ENCODE measurements at places on chromosomes 12 and 14.

- DNase-seq = no peak
These were observed 74.3 kb downstream of the NCOR2 start for GRCh38 chr12:124492879-124493808.

DNA sequence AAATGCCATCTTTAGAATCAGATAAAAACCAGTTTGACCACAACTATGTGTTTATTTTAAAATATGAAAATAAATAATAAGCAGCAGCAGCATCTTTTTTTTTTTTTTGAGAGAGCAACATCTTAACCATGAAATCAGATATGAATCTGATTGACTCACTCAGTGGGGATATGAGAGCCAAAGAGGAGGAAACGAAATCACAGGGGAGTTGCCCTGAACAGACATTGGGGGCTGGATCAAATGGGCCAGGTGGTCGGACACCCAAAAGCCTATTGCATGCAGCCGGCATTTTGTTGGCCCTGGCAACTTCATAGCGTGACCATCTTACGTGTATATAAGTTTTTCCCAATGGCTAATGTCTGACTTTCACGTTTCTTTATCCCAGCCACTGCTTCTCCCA is 321.1 kb downstream of the NPAS3 start:
- DNase-seq = no peak

GRCh38 chr12:117680312-117680711 is 288.5 kb downstream of the KSR2 start:
- no peak for DNase-seq

GRCh38 chr12:3274664-3275063 is 197.5 kb downstream of the TSPAN9 start:
- no peak for DNase-seq

- no peak for DNase-seq
These were observed 106.4 kb downstream of the EFCAB11 start for GRCh38 chr14:89848165-89848564.

GRCh38 chr12:95151821-95152220 is 65.4 kb downstream of the FGD6 start:
- DNase-seq = no peak

- no peak for DNase-seq
These were observed 587.7 kb downstream of the RPL10L start for GRCh38 chr14:46063872-46064271.

GRCh38 chr14:29796853-29797252 is 130.8 kb downstream of the PRKD1 start:
- no peak for DNase-seq

- DNase-seq = peak; percentile 34
These were observed at the start of gene DTX3 for GRCh38 chr12:57604454-57604991. Gene DTX3 (plus strand): TSS chr12:57604824. CDS start chr12:57606518, 1,694 bp downstream.

DNA sequence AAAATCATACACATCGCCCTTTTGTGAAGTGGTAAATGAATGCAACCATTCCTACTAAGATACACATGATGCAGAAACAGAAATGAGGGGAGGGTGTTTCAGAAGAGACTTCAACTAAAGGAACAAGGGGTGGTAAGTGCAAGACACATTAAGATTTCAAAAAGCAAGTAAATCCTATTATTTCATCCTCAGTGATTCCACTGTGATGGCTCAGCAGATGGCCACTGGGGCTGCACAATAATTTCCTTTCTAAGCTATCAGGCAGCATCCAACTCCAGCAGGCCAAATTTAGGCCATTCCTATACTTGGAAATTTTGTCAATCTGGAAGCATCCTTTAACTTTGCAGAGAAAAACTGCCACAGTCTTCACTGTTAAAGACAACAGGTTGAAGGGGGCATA is 272.4 kb downstream of the NELL2 start:
- no peak for DNase-seq

- DNase-seq = no peak
These were observed 163.6 kb upstream of the GSC start for GRCh38 chr14:94933486-94933885.

DNA sequence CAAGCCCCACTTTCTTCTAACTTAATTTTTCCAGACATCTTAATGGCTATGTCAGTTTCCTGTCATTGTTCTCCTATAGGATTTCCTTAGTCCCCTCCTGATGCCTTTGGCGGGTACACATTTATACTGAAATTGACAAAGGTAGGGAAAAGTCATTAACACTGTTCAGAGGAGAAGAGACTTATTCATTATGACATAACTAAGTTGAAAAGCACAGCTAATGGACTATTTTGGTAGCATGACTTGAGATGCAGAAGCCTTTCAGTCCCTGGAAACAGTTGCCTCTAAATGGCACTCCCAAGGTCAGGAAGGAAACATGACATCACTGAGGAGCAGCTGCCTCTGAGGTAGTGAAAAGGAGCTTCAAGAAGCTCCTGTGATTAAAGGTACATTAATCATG is 317.5 kb upstream of the KITLG start:
- no peak for DNase-seq

DNA sequence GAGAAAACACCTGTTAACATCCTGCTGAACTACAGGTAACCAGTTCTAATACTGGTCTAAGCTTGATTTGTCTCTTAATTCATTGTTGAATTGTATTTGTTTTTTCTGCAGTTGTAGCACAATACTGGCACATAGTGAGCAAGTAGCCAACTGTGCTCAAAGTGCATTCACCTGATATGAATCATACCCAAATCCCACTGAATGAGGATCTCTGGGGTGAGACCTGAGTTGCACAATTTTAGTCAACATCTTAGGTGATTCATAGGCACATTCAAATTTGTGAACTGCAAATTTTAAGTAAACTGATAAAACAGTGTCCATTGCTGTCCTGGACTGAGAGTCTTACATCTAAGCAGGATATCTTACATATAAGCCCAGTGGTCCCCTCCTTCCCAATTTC is 12.8 kb downstream of the KCNC2 start:
- no peak for DNase-seq

- DNase-seq = no peak
These were observed 48.4 kb downstream of the CSRP2 start for GRCh38 chr12:76830436-76830835.

DNA sequence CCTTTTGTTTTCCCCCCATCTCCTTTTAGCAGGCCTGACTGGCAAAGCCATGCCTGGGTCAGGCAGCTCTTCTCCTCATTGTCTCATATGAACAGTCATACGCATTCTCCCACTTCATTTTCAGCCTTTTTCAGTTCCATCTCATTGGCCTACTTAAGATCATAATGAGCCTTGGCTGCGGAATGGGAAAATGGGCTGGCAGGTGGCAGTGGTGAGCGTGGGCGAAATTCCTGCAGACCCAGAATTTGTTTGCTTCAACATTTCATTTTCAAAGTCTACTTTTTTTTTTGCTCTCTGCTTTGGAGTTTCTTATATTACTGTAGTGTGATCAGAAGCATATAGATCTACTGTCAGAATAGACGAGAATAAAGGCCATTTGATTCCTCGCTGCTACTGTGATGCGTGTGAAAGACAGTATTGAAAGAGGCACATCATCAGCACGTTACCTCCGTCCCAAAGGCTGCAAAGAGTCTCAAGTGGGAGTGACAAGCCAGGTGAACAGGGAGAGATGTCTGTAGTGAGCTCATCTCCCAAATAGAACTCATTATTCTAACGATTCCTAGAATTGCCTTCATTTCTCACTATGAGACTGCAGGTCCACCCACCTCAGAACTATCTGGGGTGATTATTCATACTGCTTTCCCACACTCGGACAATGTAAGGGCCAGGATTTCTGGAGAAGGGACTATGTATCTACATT is 73.7 kb downstream of the TBK1 start:
- no peak for DNase-seq

DNA sequence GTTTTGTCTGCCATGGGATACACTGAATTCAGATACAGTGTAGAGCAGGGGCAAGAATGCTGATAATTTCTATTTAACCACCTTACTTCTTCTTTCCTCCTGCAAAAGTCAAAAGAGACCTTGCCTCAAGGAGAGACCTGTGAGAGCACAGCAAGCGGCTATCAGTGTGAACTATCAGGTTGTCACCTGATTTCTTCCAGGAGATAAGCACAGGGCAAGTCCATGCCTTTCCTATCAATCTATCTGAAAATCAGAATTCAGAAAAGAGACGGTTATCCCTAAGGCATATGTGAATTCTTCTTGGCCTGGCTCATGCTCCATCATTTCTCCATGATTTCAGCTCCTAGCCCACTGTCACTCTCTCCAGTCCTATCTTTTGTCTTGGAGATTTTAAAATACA is 128.9 kb upstream of the CCND2 start:
- DNase-seq = no peak

DNA sequence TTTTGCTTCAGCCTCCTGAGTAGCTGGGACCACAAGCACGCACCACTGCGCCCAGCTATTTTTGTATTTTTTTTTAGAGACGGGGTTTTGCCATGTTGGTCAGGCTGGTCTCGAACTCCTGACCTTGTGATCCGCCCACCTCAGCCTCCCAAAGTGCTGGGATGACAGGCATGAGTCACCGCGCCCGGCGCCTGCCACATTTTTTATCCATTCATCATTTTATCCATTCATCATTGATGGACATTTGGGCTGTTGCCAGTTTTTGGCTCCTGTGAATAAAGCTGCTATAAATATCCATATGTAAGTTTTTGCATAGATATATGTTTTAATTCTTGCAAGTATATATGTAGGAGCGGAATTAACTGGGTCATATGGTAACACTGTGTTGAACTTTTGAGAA is 79.5 kb downstream of the DAAM1 start:
- DNase-seq = no peak

DNA sequence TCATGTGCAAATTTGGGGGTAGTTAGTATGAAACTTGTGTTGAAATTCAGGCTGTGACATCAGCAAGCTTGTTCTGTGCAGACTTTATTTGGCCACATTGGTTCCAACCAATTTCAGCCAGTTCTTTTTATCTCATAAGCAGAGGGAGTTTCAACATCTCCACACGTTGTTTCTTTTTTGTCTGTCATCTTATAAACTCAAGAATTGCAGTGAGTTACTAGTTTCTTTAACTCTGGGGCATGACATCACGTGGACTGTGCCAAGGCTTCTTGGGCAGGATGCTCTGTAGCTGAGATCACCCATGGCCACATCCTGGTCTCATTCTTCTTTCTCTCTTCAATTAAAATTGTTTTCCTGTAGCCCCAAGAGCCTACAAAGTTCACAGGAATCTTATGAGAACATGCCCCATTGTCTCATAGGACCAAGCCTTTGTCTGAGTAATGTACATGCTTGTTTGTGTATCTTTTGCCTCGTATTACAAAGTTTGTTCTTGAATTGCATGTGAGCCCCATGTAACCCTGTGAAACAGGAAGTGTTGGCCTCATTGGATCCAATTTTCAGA is 982.0 kb upstream of the TMEM132C start:
- no peak for DNase-seq

GRCh38 chr14:71536015-71536740 is 396.1 kb upstream of the RGS6 start:
- no peak for DNase-seq

- DNase-seq = no peak
These were observed 87.7 kb downstream of the SSPN start for GRCh38 chr12:26283046-26283445.

DNA sequence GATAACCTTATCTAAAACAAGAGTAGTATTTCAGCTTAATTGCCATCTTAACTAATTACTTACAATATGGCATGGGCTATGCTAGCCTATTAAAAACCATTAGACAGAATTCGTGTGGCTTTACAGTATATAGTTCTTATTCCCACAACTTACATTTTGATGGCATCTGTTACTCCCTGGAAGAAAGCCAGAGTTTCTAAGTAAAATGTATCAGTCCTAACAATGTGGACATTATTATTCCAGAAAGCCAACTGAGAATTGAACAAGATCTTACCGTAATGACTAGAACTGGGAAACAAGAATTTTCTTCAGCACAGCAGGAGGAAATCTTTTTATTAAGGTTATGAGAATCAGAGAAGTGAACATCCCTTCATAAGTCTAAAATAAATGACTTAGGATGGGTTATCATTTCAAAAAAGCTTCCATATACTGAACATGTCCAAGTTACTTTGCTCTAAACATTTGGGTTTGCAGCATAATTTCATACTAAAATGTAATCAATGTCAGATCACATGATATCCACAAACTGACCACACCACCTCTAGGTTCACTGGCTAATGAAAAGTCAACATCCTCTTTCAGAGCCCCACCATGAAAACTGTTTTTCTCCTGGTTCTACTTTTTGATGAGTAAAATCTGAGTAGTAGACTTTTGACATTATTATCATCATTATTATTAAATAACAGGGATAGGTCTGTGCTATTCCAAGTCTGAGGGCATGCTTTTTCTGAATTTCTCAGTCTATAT is 179.7 kb downstream of the SSPN start:
- no peak for DNase-seq

- DNase-seq = no peak
These were observed 105.8 kb downstream of the AVPR1A start for GRCh38 chr12:63045020-63045860.

DNA sequence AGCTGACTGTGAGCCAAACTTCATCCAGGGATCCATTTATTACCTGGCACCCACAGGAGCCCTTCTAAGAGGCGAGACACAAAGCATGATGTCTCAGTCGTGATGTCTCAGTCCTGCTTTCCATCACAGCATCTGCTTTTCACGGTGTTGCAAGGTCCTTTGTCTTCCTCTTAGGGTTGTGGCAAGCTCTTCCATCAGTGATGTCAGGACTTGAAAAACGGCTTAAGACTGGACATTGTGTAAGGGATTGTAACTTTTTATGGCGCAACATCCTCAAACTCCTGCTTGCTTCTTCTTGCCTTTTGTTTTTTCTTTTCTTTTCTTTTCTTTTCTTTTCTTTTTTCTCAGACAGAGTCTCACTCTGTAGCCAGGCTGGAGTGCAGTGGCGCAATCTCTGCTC is 586.5 kb upstream of the TMEM132C start:
- DNase-seq = no peak

DNA sequence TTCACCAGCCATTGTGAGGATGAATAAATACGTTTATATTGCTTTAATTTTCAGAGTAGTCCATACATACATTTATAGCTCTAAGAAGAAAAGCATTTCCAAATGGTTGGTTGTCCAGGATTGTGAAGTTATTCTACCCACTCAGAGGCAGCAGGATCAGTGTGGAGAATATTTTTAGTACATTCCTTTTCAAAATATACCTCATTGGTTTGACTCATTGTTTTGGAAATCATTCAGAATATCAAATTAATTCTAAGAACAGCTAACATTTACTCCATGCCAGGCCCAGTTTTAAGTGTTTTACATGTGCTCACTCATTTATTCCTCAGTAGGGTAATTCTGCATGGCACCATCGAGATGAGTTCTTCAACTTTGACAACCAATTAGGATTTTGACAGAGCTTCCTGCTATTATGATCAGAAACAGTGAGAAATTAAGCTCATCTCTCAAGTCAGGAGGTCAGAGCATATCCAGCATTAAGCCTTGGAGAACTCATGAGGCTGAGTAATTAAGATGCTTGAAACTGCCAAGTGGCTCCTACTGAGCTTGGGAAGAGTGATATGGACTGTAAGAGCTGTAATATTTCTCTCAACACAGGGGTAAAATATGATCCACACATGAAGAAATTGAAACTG is 153.3 kb upstream of the CLEC14A start:
- no peak for DNase-seq

Measured in stimulated activated CD4-positive, alpha-beta T cell treated with anti-CD3 and anti-CD28 coated beads, Interleukin-4, amount 100 ng/mL, for 24 hours (primary cell).